EH (cell line): ENCODE measurements at places on chromosomes 13 and 19.

DNA sequence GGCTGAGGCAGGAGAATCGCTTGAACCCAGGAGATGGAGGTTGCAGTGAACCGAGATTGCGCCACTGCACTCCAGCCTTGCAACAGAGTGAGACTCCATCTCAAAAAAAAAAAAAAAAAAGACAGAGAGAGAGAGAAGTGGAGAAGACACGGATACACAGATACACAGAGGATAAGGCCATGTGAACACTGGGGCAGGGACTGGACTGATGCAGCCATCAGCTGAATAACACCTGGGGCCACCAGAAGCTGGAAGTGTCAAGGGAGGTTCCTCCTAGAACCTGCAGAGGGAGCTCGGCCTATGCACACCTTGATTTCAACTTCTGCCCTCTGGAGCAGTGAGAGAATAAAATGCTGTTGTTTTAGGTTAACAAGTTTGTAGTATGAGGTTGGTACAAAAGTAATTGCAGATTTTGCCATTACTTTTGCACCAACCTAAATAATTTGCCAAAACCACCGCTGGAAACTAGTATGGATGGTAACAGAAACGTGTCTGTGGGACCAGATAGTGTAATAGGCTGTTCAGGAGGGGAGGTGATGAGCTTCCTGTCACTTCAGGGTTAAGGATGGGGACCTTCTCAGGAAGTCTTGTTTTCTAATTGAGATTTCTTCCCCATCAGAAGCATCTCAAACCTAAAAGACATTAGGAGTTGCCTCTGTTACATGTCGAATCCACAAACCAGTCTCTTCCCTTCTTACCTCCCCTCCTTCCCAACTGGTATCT is 36.4 kb upstream of the IGSF23 start:
- peak; percentile 50 for DNase-seq

DNA sequence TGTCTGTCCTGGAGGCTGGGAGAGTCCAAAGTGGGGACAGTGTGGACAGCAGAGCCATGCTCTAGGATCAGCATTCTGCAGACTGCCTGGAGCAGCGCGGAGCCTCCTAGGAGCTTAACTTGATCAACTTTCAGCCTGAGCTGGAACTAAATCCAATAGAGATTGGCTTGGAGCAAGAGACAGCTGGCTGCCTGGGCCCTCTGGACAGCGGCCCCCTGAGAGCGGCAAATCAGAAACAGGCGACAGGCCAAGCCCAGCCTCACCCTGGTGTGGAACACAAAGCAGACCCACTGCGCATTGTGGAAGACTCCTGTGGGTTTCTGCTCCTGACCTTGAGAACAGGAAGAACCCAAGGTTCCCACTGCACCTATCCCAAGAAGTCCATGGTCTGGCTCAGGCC is 462.2 kb downstream of the TSHZ3 start:
- DNase-seq, result no peak

DNA sequence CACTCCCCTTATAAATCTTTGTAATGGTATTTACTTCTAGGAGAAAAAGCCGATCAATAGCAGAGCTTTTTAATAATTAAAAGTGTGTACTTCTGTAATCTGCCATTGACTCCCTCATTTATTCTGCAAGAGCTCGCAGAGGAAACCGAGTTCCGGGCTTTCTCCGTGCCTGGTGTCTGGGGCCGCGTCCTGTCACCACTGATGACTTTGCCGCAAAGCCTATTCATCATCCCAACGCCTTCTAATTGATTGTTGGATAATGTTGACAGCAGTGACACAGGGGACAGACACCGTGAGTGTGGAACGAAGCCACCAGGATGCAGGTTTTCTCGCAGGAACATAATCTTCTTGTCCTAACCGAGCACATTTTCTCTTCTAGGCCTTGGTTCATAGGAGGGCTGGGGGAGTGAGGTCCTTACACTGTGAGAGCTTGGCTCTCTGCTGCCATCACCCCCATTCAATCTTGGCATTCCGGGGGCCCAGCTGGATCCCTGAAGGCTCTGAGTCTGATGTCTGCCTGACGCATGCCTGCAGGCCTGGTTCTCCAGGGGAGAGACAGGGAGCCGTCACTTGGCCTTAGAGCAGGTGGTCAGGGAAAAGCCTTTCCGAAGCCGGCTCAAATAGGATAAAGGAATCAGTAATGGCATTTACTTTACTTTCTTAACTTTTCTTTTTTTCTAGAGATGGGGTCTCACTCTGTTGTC is 110.3 kb downstream of the KDM4B start:
- no peak for DNase-seq

- no peak for DNase-seq
These were observed 1467.3 kb upstream of the MIR17HG start for GRCh38 chr13:89880201-89880600.

GRCh38 chr13:60369242-60369641 is 27.8 kb upstream of the TDRD3 start:
- DNase-seq, result peak; percentile 2

DNA sequence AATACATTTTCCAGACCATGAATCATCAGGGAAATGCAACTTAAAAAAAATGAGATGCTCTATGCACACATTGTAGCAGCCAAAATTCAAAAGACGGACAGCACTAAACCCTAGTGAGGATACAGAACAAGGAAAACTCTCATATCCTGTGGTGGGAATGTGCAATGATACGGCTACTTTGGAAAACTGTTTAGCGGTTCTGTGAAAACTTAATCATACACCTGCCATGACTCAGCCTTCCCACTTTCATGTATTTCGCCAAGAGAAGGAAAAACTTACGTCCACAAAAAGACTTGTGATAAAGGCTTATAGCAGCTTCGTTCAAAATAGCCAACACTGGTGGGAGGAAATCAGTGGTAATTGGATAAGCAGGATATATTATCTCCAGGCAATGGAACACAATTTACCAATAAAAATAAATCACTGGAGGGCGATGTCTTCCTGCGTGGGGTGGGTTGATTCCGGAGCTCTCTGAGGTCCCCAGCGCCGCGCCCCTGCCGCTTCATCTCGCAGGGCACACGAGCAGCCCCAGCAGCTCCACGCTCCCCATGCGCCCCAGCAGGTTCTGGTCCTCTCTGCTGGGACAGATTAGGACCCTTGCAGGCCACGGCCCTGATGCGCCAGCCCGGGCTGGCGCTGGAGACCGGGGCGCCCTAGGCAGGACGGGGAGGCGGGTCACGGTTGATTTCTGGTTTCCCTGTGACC is 97.2 kb upstream of the ARHGEF7 start:
- no peak for DNase-seq

GRCh38 chr19:41166944-41167804 is 25.8 kb upstream of the CYP2S1 start:
- no peak for DNase-seq

GRCh38 chr13:71787414-71787813 is 79.6 kb downstream of the DACH1 start:
- DNase-seq, result no peak

- peak; percentile 37 for DNase-seq
These were observed 10.8 kb downstream of the F2RL3 start for GRCh38 chr19:16899566-16900075.

- no peak for DNase-seq
These were observed 190.8 kb downstream of the UQCRFS1 start for GRCh38 chr19:29022165-29022564.

DNA sequence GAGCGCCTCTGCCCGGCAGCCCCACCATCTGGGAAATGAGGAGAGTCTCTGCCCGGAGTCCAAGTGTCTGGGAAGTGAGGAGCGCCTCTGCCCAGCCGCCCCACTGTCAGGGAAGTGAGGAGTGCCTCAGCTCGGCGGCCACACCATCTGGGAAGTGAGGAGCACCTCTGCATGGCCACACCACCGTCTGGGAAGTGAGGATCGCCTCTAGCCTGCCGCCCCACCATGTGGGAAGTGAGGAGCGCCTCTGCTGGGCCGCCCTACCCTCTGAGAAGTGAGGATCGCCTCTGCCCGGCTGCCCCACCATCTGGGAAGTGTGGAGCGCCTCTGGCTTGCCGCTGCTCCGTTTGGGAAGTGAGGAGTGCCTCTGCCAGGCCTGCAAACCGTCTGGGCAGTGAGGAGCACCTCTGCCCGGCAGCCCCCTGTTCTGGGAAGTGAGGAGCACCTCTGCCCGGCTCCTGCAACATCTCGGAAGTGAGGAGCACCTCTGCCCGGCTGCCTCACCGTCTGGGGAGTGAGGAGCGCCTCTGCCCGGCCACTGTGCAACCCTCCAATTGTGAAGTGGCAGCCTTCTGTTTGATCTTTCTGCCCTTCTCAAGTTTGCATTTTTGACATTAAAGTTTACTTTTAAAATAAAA is 60.8 kb upstream of the CEACAM21 start:
- DNase-seq, result no peak

DNA sequence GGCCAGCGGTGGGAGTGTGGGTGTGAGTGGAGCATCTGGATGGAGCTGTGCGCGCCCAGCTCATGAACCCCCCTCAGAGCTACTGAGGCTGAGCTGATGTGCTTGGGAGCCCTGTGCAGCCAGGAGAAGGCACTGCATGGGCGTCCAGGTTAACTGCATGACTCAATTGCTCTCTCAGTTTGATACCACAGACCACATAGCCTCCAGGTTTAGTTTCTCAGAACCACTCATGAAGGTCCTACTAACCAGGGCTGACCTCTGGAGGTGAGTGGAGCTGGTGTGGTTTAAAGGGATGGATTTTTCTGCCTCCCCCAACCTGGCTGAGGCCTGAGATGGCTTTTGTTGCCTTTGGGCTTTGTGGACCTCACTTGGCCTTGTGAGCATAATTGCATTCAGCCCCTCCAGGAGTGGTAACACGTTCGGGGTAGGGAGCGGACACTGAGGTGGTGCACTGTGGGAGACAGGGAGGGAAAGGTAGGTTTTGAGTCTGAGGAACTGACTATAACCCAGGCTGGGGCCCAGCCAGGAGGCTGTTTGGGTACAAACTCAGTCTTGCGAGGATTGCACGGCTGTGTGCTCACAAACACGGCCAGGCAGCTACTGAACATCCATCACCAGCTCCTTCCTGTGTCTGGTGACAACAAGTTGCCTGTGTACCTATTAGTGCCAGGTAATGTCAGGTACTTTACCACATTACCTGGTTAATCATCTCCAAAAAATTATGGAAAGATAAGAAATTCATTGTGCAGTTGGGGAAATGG is 97.5 kb downstream of the RGCC start:
- DNase-seq, result no peak

- no peak for DNase-seq
These were observed 567.7 kb downstream of the GPC6 start for GRCh38 chr13:93794197-93794885.

DNA sequence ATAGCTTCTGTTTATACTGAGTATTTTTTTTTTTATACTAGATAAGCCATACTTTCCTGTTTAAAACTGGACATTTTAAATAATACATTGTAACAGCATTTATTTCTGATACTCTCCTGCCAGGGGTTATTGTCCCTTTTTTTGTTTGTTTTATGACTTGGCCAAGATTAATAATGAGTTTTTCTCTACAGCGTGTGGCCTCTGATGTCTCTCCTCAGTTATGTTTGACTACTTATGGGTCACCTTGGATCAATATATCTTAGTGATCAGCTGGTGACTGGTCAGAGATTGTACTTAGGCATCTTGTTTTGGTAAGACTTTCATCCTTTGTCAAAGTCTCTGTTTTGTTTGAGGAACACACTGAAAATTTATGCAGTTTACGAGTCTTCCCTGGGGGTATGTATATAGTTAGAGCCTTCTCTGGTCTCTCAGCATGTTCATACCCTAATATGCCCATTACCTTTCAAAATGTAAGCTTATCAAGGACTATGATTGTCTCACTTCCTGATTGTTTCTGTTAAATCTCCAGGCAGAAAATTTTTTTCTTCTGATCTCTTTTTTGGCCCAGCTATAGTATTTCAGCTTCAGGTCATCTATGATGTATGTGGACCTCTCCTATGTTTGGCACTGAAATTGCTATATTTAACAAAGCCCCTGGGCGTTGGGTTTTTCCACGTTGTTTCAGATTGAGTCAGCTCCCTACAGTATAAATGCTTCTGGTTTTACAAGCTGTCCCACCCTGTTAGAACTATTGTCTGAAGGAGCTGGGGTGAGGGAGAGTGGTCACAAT is 87.9 kb downstream of the URI1 start:
- DNase-seq, result peak; percentile 94

GRCh38 chr13:94157705-94158218 is 321.7 kb downstream of the DCT start:
- DNase-seq, result no peak
